ENCODE measurements at places on chromosomes 1 and 21.

DNA sequence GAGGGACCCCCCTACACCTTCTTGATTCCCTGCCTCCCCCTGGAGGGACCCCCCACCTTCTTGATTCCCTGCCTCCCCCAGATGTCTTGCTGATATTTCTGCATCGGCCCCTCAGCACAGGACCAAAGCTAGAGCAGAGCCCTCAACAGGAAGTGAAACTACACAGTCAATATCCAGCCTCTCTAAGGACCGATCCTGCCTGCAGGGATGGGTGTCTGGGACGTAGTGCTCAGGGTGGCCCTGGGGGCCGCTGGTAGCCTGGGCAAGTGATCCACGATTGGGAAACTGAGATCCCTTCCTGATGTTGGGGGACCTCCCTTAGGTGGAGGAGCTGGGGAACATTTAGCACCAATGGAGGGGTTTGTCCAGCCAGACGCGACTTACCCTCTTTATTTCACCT, 3.9 kb upstream of the LEFTY2 start:
- no peak for DNase-seq

DNA sequence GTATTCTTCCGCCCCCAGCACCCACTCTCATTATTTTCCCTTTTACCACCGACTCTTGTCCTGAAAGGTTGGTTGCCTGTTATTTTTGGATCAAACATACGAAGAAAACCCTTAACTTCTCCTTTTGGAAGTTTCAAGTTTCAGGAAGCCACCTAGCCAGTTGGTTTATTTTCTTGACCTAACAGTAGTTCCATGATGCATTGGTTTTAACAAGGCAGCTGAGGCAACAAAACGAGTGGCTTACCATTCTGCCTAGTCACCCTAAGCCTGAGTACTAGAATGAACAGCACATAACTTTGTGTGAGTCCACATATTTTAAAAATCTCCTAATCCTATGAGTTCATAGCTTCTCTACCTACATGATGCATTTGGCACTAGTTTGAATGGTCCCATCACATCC, 28.9 kb downstream of the OLFM3 start:
- DNase-seq = no peak

DNA sequence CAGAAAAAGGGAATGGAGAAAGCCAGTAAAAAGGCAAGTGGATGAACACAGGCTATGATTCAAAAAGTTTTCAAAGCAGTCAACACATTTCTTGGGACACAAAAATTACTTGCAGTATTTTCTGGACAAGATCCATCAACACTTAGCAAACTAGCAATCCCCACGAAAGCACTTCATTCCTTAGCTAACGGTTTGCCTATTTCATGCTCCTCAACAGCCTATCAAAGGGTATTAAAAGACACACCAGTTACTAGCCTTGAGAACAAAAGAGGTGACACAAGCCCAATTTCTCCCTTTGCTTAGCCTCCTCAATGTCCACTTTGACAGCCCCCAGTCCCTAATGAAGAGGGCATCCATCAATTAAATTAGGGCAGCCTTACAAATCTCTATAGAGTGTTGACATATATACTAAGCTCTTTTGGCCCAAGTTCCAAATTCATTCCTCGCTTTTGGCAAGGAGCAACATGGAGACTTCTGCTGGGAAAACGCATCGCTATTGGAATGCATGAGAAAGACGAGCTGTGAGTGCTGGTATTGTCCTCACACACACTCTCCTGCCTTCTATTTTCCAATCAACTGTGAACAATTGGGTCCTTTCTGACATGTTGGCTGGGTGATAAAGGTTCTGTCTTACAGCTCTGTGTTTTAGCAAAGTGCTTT, 180.0 kb downstream of the TNR start:
- no peak for DNase-seq

- no peak for DNase-seq
Measured at GRCh38 chr1:37721565-37721964, 29.2 kb downstream of the CDCA8 start.

GRCh38 chr1:34406833-34407539, 230.3 kb downstream of the C1orf94 start:
- no peak for DNase-seq
